Hair follicular keratinocyte (primary cell): ENCODE measurements at places on chromosomes 3 and 15. TPM values are rescaled to one million over a fixed set of nuclear protein-coding genes. Genes with fewer than 3 reads are reported as not detected.

Gene ATG7
- 54.9 and 73.6 TPM in 2 replicates for total RNA-seq

Gene XCR1
- total RNA-seq: not detected in 2 replicates

Gene IQCF5
- total RNA-seq: not detected in 2 replicates

Gene GOLGA8G
- not detected in 2 replicates for total RNA-seq

Gene BDH1
- total RNA-seq: 17.8 and 25.3 TPM in 2 replicates

Gene PLSCR5
- not detected in 2 replicates for total RNA-seq

Gene SLC24A5
- not detected in 2 replicates for total RNA-seq

Gene GABRR3
- not detected in 2 replicates for total RNA-seq

Gene GHSR
- not detected in 2 replicates for total RNA-seq

Gene GALK2
- 33.3 and 42.3 TPM in 2 replicates for total RNA-seq

Gene NPAP1
- not detected in 2 replicates for total RNA-seq

Gene ZDHHC23
- total RNA-seq: 0.87 and 2.4 TPM in 2 replicates

Gene KLHL40
- total RNA-seq: not detected in 2 replicates

Gene CORO2B
- 1.0 and 4.1 TPM in 2 replicates for total RNA-seq

Gene SLC2A2
- not detected in 2 replicates for total RNA-seq

Gene KBTBD12
- total RNA-seq: not detected in 2 replicates

Gene GOLGA6A
- not detected in 2 replicates for total RNA-seq

Gene WDR93
- not detected in 2 replicates for total RNA-seq

Gene LXN
- 7.6 and 8.3 TPM in 2 replicates for total RNA-seq

Gene CCR9
- total RNA-seq: not detected in 2 replicates

Gene PAK2
- 29.6 and 33.9 TPM in 2 replicates for total RNA-seq

Gene RAD51
- total RNA-seq: 4.2 and 15.0 TPM in 2 replicates

Gene CCDC66
- 8.5 and 15.9 TPM in 2 replicates for total RNA-seq

Gene CHRNA5
- 1.4 and 3.8 TPM in 2 replicates for total RNA-seq

Gene EPHA3
- total RNA-seq: not detected in 2 replicates

Gene OXTR
- 0.16 and 0.61 TPM in 2 replicates for total RNA-seq

Gene TMIE
- 0.38 TPM in 1 of 2 replicates, not detected in the other for total RNA-seq

Gene MKRN2
- 25.1 and 29.0 TPM in 2 replicates for total RNA-seq

Gene CYP1A2
- not detected in 2 replicates for total RNA-seq

Gene MRAS
- total RNA-seq: 2.6 and 6.2 TPM in 2 replicates
